ENCODE measurements at places on chromosomes 13 and 19. TPM values are rescaled to one million over a fixed set of nuclear protein-coding genes. Genes with fewer than 3 reads are reported as not detected.

DNA sequence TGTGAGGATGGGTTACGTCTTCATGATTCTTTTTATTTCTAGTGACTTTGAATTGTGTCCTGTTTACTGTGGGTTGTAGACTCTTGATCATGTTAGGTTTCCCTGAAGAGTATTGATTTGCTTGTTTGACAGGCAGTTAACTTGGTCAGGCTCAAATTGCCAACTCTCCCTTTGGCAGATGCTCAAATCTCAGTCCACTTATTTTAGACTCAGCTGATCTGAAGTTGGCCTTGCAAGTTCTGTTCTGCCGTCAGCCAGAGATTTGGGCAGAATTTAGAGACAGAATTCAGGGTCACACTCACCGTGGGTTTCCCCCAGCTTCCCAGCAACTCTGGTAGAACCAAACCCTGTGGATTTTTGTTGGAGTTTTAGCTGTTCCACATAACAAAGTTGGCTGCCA is 71.6 kb upstream of the TEX29 start:
- no peaks in the 10 kb centered on the region for H3K4me1 ChIP-seq
- no peaks in the 10 kb centered on the region for H3K27me3 ChIP-seq
- H3K27ac ChIP-seq, result no peak overlapping the region
- H3K36me3 ChIP-seq, result no peaks in the 10 kb centered on the region

DNA sequence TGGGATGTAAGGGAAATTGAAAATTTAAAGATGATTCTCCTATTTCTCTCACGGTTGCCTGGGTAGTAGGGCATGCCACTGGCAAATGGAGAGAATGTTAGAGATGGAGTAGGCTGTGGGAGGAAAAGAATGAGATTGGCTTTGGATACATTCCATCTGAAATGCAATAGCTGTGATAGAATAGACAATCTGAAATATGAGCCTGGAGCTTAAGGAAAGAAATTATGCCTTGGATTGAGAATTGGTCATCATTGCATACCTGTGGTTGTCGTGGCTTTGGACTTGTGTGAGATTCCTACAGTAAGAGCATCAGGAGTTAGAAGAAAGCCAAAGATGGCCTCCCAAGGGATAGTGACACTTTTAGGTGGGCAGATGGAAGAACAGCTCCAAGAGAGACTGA is 305.1 kb upstream of the SLC10A2 start:
- H3K27ac ChIP-seq, result no peak overlapping the region
- H3K36me3 ChIP-seq, result no peaks in the 10 kb centered on the region
- DNase-seq, result no peak
- no peaks in the 10 kb centered on the region for H3K4me1 ChIP-seq
- no peaks in the 10 kb centered on the region for H3K27me3 ChIP-seq

GRCh38 chr19:58085348-58085875 is 12.6 kb downstream of the ZSCAN18 start:
- H3K27ac ChIP-seq, result no peak overlapping the region
- H3K4me3 ChIP-seq, result no peak overlapping the region
- H3K36me3 ChIP-seq, result no peaks in the 10 kb centered on the region
- no peak for DNase-seq

- H3K4me1 ChIP-seq, result peaks cover 20% of the 10 kb centered on the region
- H3K27ac ChIP-seq, result peak overlapping the region; percentile 90
- peak overlapping the region; percentile 92 for H3K4me3 ChIP-seq
- DNase-seq, result peak; percentile 45
These were observed 536 bp downstream of the UBA2 start for GRCh38 chr19:34428549-34429285.

DNA sequence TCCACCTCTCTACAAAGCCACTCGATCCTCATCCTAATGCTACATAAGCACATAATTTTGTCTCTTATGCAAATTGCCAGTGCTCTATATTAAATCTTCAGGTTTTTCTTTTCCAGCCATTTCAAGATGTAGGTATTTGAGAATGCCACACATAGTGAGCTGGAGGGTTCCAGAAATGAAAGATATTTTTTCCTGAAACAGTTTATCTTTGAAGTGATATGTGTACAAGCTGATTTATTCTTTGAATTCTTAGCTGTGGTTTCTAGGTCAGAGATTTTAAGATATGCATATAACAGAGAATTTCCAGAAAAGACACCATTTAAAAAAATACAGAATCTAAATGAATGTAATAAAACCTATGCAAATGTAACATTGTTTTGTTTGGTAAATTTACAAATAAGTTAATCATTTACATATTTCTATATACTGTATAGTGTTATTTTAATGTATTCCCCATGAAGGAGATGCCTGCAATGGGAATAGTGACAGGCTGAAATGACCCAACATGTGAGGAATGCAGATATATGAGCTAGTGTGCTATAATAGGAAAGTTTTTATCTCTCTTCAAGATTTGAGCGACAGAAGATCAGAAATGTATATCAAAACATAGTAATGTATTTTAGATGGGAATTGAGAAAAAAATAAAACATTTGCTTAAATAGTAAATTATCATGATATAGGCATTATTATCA is 570.2 kb downstream of the SLITRK1 start:
- H3K27me3 ChIP-seq, result no peaks in the 10 kb centered on the region
- H3K4me1 ChIP-seq, result no peaks in the 10 kb centered on the region
- H3K36me3 ChIP-seq, result no peaks in the 10 kb centered on the region
- DNase-seq, result no peak
- H3K27ac ChIP-seq, result no peak overlapping the region

GRCh38 chr13:103878891-103879605 is 812.8 kb upstream of the SLC10A2 start:
- H3K27ac ChIP-seq, result no peak overlapping the region
- no peak overlapping the region for H3K4me3 ChIP-seq
- no peak for DNase-seq
- no peaks in the 10 kb centered on the region for H3K4me1 ChIP-seq
- no peaks in the 10 kb centered on the region for H3K36me3 ChIP-seq

DNA sequence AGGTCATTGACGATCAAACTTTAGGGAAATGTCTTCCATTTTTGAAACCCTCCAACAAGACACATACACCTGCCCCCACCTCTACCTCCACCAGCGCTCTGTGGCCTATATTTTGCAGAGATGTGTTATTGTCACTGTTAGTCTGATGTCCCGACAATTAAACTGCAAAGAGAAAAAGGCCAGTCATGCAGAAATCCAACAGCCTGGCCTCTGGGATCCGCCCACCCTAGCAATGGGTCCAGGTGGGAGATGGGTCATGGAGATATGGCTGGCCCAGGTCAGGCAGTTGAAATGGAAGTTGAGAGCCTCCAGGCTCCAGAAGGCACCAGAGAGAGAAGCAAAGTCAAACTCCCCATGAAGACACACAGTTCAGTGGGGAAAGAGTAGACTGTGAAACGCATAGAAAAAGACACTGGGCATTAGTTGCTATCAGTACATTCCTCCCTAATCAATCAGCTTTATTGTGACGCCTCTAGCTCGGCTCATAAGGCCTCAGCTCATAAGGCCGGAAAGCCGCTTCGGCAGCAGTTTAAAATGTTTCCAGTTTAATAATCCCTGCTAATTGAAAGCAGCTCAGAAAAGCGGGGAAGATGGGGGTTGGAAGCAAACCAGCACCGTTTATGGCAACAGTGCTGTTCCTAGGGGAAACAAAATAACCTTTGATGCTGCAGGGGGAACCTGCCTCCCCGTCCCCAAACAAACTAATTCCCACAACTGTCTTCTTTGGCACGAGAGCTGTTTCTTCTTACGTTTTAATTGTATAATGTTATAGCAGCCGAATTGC is 239.7 kb upstream of the ZNF507 start:
- no peak overlapping the region for H3K27ac ChIP-seq
- H3K4me3 ChIP-seq, result no peak overlapping the region
- no peak for DNase-seq
- no peaks in the 10 kb centered on the region for H3K36me3 ChIP-seq
- no peaks in the 10 kb centered on the region for H3K4me1 ChIP-seq

DNA sequence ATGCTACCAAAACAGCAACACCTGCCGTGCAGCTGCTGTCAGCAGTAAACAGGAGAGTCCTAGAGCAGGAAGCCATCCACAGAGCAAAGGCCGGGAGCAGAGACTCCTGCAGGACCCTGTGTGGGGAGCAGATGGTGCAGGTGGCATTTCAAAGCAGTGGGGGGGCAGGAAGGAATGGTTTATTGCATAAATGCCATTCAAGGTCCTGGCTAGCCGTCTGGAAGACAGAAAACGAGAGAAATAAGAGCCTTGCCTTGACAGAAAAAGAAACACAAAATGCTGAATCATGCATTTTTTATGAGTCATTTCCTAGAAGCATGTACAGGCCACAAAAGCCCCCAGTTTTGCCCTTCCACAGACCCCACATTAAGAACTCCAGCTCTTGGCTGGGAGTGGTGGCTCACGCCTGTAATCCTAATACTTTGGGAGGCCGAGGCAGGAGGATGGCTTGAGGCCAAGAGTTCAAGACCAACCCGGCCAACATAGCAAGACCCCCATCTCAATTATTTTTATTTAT is 5.4 kb downstream of the RSPH6A start:
- H3K4me3 ChIP-seq, result no peak overlapping the region
- no peaks in the 10 kb centered on the region for H3K36me3 ChIP-seq
- H3K27me3 ChIP-seq, result no peaks in the 10 kb centered on the region
- H3K4me1 ChIP-seq, result no peaks in the 10 kb centered on the region

DNA sequence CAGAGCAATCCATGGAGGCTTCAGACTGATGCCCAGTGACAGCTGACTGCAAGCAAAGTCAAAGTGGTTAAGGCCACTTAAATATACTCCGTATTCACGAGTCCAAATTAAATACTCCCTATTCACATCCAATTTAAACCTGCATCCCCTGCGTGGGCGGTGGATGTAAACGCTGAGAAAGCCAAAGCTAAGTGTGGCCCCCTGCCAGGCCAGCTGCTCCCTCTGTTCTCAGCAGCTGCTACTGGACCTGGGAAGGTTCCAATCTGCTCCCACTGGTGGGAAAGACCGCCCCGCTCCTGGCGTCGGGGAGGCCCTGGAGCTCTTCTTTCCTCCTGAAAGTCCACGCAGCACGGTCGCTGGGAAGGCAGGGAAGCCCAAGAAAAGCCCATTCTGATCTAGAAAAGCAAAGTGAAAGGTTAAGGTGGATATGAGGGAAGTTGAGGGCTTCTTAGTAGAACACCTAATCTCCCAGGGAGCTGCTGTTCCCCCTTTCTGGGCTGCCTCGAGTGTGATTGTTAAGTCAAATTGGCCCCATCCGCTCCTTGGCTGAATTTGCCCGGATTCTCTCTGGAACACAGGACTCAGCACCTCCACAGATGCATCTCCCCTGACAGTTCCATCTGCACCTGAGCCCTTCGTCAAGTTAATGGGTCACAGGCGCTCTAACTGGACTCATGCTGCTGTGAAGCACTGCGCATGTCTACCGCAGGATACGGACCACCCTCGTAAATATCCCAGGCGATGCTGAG is 205.5 kb downstream of the USP12 start:
- H3K4me3 ChIP-seq, result no peak overlapping the region
- H3K27ac ChIP-seq, result peak overlapping the region; percentile 84
- H3K4me1 ChIP-seq, result peaks cover 96% of the 10 kb centered on the region
- no peaks in the 10 kb centered on the region for H3K27me3 ChIP-seq

GRCh38 chr19:55578761-55579747 is 1.6 kb downstream of the ZNF579 start:
- no peak for DNase-seq
- H3K36me3 ChIP-seq, result peaks cover 6% of the 10 kb centered on the region
- H3K4me3 ChIP-seq, result no peak overlapping the region
- H3K4me1 ChIP-seq, result peaks cover 21% of the 10 kb centered on the region

DNA sequence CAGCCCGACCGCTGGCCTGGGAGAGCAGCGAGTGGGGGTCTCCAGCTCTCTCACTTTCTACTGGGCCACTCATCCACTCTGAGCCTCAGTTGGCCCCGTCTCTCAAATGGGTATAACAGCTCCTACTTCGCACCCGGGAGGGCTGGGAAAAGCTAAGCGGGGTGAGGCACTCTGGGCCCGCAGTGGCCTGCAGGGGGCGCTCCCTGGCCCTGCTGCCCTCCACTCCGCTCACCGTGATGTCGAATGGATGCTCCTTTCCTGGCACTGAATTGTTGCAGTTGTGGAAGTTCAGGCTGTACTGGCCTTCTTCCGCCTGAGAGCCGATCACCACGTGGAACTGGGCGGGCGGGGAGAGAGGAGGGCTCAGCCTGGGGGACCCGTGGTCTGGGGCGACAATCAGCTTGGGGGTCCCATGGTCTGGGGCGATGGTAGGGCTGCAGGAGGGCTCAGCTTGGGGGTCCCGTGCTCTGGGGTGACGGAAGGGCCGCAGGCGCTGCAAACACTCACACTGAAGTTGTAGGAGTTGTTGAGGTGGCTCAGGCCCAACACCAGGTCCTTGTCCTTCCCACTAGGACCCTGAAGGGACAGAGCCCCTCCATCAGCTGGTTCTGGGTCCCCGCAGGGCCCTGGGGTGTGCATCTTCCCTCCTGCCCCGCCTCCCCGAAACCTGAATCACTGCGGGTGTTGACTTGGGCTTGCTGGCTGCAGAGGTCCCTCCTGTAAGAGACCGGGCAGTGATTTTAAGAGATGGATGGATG is 3.9 kb downstream of the GPR108 start:
- H3K27me3 ChIP-seq, result no peaks in the 10 kb centered on the region
- no peak for DNase-seq

DNA sequence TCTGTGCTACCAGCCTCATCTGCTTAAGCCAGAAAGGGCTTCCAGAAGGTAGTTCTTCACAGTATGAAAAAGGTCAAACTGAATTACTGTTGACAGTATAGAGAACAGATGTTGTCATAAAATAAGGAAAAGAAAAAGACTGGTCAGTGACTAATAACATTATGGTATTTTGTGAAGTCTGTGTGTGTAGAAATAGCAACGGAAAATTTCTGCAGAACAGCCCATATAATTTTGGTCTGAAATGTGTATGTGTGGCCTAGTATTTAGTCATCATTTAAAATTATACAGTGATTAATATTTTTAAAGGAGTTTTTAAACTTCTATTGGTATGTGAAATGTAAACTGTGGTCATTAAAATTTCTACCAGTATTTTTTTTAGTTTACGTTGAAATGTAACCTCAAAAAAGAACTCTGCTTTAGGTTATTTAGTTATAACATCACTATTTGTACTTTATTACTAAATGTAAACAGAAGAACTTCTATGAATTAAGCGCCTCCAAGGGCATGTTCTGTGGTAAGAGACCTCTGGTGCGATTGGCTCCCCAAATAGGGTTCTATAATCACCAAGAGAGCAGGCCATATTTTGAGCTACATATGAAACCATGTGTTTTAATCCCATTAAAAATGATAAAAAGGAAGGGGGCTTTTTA is 3.3 kb upstream of the GPR183 start:
- H3K4me3 ChIP-seq, result no peak overlapping the region
- no peaks in the 10 kb centered on the region for H3K27me3 ChIP-seq
- H3K4me1 ChIP-seq, result peaks cover 7% of the 10 kb centered on the region
- peak overlapping the region; percentile 36 for H3K27ac ChIP-seq

GRCh38 chr13:94419304-94419924 is 60.1 kb downstream of the DCT start:
- DNase-seq, result no peak
- no peaks in the 10 kb centered on the region for H3K27me3 ChIP-seq
- peaks cover 4% of the 10 kb centered on the region for H3K4me1 ChIP-seq
- H3K36me3 ChIP-seq, result no peaks in the 10 kb centered on the region

Gene FLT1
- total RNA-seq, result 3.3 TPM

Gene RPL21
- 71.8 TPM for total RNA-seq

Gene ZNF470
- total RNA-seq, result 0.37 TPM

Gene METTL21C
- not detected for total RNA-seq

Gene LCP1
- 35.7 TPM for total RNA-seq

Gene ZSWIM9
- total RNA-seq, result 3.3 TPM

Data from transverse colon (tissue), 4 donors.